ENCODE measurements at places on chromosomes 1 and 21. TPM values are rescaled to one million over a fixed set of nuclear protein-coding genes. Genes with fewer than 3 reads are reported as not detected.

- no peak for DNase-seq
Observed at GRCh38 chr1:151176514-151177045, 799 bp upstream of the TMOD4 start.

- DNase-seq, result no peak
Observed at GRCh38 chr21:16085421-16085820, 355.6 kb downstream of the USP25 start.

DNA sequence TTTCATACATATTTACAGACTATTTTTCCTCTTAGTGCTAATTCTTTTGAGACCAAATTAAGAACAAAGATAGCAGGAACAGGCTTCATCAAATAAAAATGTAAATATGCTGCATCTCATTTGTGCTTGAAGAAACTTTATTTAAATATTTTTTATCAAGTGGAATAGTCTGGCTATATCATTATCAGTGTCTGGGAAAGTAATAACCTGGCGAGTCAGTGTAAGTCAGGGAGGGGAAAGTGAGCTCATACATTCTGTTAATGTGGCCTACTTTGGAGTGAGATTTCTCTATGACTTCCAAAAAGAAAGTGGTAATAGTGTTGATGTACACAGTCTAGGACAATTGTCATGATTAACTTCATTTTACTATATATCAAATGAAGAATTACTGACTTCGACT is 1045.1 kb downstream of the ADGRL2 start:
- DNase-seq, result no peak

- DNase-seq, result no peak
Observed at GRCh38 chr1:246165826-246166709, 341.0 kb downstream of the SMYD3 start.

DNA sequence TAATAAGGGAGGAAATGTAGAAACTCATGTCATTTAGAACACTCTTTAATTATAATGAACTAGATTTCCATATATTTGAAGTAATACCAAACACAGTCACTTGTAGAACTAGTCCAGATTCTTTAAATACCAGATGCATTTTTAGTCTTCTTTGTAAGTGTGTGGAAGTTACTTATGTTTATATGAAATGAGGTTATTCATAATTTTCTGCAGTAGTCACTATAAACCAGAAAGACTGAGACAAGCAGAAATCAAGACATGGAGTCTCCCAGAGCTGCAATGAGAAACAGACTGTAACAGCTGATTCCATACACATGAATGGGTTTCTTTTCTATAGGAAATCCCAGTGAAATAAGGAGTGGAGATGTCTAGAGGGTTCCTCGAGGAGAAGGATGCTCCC is 216.6 kb upstream of the ZP4 start:
- DNase-seq, result no peak

Gene AQP10
- total RNA-seq, result not detected

Data from liver (tissue), 10 donors.